Left lung (tissue), 14 donors: ENCODE measurements at places on chromosomes 3 and 15. TPM values are rescaled to one million over a fixed set of nuclear protein-coding genes. Genes with fewer than 3 reads are reported as not detected.
A peak's percentile ranks its signal among the peaks of the same experiment; 100 is the strongest.

DNA sequence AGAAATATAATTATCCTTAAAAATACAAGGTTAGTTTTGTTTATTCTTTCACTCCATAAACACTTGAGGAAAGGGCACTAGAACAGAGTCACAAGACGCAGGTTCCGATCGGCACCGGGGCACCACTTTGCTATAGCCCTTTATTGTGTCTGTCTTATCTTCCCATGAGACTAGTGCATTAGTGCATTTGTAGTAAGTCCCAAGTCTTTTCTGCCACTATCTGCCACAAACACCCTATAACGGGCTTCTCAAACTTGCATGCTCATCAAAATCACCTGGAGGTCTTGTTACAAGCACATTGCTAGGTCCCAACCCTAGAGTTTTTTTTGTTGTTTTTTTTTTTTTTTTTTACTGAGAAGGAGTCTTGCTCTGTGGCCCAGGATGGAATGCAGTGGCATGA, 213.1 kb downstream of the FOXP1 start:
- no peak for DNase-seq

The LRTM1 gene
- polyA plus RNA-seq = not detected

The PFN2 gene
- 259 TPM for polyA plus RNA-seq

GRCh38 chr15:101499863-101500713, 10.6 kb upstream of the PCSK6 start:
- DNase-seq = no peak

GRCh38 chr3:187522293-187522692, 147.9 kb downstream of the SST start:
- no peak for DNase-seq

GRCh38 chr3:131561511-131561910, 58.7 kb upstream of the MRPL3 start:
- DNase-seq = no peak

- no peak for DNase-seq
Measured at GRCh38 chr15:77402740-77403379, 17.0 kb downstream of the PEAK1 start.

GRCh38 chr3:45224824-45225464, 1.1 kb downstream of the TMEM158 start:
- DNase-seq = peak; percentile 68
